ENCODE measurements at places on chromosomes 7 and 10. TPM values are rescaled to one million over a fixed set of nuclear protein-coding genes. Genes with fewer than 3 reads are reported as not detected.

Gene LRRTM3
- not detected for total RNA-seq

Gene ZMIZ1
- total RNA-seq: 6.5 TPM

Gene LRRC61
- total RNA-seq: 3.1 TPM

Gene MALSU1
- 67.0 TPM for total RNA-seq

Gene OPN4
- not detected for total RNA-seq

Gene RASA4B
- total RNA-seq: 8.3 TPM

Gene AZGP1
- not detected for total RNA-seq

Gene STEAP2
- total RNA-seq: 0.32 TPM

Gene SLC18A3
- not detected for total RNA-seq

Gene CADPS2
- total RNA-seq: 62.1 TPM

Gene H2BK1
- not detected for total RNA-seq

Gene CYP26C1
- total RNA-seq: 2.1 TPM

Gene ANKRD22
- total RNA-seq: not detected

Gene HTR5A
- total RNA-seq: not detected

Gene CTAGE6
- total RNA-seq: 0.32 TPM

Gene SLC18A2
- total RNA-seq: not detected

Gene CHAT
- not detected for total RNA-seq

Gene GPR37
- 0.16 TPM for total RNA-seq

Measured in bladder microvascular endothelial cell (primary cell).